ELR (cell line): ENCODE measurements at places on chromosomes 2 and 18.

DNA sequence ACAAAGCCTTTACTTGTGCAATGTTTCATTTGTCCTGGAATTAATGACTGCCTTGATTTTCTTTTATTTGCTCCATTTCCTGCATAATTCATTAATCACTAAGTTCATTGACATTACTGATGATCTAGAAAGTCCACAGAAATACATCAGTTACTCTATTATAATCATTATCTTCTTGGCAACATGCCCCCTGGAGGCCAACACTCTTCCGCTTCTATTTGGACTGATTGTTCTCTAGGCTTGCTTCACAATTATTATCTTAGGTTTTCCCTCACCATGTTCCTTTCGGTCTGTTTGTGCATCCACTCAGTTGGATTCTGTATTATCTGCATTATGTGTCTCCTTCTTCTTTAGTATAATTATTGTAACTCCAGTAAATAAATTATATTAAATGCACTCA, 461.0 kb upstream of the CDH2 start:
- DNase-seq = peak; percentile 11

- no peak for DNase-seq
These were observed 3.4 kb downstream of the RPS27A start for GRCh38 chr2:55235724-55236538.

DNA sequence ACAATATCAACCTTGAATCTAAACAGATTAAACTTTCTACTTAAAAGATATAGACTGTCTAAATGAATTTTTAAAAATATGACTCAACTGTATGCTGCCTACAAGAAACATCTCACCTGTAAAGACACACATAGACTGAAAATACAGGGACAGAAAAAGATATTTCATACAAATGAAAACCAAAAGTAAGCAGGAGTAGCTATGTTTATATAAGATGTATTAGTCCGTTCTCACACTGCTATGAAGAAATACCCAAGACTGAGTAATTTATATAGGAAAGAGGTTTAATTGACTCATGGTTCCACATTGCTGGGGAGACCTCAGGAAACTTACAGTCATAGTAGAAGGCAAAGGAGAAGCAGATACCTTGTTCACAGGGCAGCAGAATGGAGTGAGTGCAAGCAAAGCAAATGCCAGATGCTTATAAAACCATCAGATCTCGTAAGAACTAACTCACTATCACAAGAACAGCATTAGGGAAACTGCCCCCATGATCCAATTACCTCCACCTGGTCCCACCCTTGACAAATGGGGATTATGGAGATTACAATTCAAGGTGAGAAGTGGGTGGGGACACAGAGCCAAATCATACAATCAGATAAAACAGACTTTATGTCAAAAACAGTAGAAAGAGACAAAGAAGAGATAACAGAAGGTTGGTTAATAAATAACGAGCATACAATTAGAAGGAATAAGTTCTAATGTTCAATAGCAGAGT, 214.4 kb upstream of the SLC39A10 start:
- DNase-seq = peak; percentile 14

GRCh38 chr2:32632089-32632488, 4.2 kb downstream of the TTC27 start:
- DNase-seq = peak; percentile 66

GRCh38 chr2:233233618-233234230, 17.7 kb upstream of the ATG16L1 start:
- DNase-seq = no peak

GRCh38 chr2:33484042-33484621, 7.7 kb downstream of the RASGRP3 start:
- DNase-seq = no peak

DNA sequence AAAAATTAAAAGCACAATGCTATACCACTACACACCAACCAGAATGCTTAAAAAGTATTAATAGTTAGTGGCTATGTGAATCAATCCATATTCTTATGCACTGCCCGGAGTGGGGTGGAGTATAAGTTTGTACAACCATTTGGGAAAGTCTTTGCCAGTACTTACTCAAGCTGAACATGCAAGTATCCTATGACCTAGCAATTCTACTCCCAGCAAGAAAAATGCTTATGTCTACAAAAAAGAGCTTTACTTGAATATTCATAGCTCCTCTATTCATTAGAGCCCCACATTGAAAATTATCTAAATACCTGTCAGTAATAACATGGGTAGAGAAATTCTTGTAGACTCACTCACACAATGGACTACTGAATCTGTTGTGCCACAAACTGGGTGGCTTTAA, 21.4 kb upstream of the CNOT11 start:
- DNase-seq = no peak

GRCh38 chr2:191885650-191886049, 38.8 kb upstream of the CAVIN2 start:
- DNase-seq = no peak

DNA sequence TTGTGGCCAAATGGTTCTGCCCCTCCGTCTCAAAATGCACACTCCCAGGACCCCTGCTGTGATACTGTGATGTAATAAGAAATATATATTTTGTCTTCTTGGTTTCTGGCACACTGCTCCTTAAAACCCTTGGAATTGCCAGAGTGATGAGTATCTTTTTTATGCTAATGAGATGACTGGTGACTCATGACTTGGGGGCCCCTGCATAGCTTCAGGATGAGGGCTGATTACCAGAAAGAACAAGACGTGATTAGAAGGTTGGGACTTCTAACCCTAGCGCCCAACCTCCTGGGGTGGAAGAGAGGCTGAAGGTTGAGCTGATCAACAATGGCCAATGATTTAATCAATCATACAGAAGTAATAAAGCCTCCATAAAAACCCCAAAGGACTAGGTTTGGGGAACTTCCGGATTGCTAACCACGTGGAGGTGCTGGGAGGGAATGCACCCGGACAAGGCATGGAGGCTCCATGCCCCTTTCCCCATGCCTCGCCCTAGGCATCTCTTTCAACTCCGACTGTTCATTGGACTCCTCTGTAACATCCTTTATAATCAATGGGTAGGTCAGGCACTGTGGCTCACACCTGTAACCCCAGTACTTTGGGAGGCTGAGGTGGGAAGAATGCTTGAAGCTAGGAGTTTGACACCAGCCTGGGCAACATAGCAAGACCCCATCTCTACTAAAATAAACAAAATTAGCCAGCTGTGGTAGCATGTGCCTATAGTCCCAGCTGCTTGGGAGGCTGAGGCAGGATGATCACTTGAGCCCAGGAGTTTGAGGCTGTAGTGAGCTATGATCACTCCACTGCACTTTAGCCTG, 89.1 kb downstream of the HS1BP3 start:
- peak; percentile 89 for DNase-seq

DNA sequence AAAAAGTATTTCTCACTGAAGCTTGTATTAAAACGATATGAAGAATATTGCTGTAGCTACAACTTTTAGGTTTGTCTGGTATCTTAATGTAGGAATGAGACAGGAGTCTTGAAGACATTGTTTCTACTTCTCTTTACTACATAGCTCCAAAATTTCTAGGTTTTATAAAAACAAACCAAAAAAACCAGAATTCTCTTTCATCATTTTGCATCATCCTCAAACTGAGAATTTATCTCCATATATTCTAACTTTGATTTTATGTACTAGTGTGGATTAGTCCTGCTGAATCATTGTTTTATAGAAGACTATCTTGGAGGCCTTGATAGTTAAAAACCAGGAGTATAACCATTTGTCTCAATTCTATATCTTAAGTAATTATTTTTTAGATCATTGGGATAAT, 100.2 kb downstream of the ICA1L start:
- DNase-seq = no peak

DNA sequence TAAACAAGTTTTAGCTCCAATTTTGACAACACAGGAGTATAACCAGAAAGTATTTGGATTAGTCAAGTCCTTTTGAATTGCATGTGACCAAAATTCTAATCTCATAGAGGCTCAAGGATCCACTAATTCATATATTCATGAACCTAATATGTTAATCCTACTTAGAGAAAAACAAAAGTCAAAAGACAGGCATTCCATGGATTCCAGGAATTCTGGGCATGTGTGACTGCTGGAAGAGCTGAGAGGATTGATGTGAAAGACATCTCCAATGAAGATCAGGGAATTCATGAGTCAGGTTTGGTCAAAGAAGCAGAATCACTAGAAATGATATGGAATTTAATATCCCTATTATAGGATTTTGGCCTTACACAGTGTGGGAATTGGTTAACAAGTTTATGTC, 1494.6 kb upstream of the DDX18 start:
- no peak for DNase-seq

DNA sequence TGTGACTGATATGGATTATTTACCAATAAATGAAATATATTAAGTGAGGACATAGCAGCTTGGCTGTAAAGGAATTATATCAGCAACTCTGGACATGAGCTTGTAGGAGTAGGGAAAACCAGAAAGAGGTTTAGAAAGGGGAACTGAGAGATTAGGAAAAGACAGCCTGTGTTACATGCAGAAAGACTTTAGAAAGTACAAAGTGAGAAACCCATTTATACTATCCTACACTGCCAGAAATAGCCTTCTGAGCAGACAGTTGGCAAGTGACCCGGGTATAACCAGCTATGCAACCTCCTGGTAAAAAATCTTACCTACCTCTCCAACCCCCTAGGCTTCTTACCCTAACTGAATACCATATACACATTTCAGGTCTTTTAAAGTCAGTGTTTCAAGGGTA, 134.1 kb downstream of the ANKRD44 start:
- DNase-seq = no peak

DNA sequence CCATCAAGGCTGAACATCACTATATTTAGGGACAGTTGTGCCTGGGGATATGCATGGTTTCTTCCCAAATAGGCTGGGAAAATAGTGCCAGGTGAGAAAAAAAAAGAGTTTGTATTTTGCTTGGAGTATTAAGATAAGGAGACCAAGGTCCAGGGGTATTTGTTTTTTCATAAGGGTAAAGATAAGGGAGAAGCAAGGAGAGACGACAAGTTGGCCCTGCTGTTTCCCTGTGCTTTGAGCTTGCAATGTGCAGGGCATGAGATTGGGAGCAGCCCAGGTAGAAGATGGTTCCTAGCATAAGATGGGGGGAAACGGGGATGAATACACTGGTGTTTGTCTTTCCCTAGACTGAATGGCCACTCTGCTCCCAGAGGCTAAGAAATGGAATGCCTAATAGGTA, 8.8 kb upstream of the GPR39 start:
- no peak for DNase-seq

DNA sequence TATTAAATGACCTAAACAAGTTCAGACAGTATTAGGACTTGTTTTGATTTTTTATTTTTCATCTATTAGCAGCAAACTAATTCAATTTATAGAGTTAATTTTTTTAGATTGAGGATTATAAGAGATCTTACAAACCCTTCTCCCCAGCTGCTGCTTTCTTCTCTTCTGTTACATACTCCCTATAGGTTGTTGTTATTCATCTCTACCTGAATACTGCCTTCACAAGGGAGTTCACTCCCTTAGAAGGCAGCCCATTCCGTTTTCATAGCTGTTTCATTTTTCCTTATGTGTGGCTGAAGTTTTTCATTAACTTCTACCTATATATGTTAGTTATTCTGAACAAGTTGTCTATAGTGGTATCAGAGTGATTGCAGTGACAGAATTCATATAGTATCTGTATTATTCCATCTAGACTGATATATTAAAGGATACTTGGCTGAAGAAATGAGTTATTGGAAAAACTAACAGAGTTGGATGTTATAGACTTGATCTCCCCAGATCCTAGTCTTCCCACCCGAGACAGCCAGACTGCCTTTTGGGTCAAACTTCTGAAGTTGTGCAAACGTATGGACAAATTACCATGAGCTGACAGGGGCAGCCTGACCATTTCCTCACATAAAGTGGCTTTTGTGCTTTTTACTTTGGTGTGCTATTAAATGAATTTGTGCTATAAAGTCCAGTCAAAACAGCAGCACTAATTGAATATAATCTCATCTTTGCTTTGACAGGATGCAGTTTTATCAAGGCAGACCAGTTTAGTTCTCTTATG, 8.7 kb downstream of the GLS start:
- no peak for DNase-seq

DNA sequence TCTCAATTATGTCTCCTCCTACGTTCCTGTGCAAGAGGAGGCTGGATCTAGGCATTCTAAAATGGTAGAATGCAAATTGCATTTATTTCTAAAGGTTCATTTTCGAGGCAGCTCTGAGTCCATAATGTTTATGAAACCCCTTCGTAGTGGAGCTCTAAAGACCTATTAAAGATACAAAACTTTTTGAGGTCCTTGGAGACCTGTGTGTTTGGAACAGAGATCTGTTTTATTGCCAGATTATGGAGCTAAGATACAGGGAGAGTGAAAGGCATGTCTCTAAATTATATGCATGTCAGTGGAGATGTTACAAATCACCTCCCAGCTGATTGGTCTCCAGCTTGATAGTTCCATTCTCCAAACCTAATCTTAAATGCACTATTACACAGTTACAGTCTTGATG, 335.8 kb downstream of the GULP1 start:
- DNase-seq = no peak

DNA sequence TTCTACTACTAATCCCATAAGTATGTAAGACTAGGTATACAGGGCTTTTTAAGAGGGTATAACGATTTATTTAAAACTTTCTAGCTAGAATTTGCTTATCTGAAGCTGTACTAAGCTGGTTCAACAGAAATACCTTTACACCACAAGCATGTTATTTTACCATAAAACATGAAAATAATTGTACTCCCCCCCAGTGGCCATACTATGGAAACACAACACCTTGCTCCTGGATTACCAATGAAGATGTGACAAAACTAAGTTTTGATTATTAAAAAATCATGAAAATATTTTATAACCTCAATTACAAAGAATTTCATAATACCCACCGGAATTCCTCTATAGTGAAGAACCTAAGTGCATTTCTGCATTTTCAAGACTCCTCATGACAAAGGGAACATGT, 27.3 kb downstream of the LPIN2 start:
- DNase-seq = peak; percentile 67

DNA sequence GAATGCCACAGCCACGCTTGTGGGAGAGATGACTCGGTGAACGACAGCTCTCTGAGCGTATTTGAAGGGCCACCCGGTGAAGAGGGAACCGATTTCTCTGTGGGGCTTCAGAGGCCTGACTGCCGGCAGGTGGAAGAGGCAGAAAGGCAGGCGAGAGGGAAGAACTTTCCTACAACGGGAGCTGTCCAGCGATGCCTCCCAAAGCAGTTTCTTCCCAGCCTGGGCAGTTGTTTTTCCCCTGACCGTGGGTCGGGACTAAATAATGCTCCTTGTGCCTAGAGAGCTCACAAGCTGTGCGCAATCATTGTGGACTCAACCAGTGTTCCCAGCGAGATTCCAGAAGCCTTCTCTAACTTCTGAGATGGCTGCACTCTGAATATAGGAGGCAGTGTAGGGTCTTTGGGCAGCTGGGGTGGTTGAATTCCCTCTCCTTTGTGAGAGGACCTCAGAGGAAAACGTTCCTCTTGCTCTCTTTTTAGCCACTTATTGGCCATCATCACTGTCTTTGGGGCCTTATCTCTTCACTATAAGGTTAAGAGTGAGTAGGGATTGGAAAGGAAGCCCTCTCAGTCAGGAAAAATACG, 710 bp downstream of the SEC11C start:
- DNase-seq = peak; percentile 56

DNA sequence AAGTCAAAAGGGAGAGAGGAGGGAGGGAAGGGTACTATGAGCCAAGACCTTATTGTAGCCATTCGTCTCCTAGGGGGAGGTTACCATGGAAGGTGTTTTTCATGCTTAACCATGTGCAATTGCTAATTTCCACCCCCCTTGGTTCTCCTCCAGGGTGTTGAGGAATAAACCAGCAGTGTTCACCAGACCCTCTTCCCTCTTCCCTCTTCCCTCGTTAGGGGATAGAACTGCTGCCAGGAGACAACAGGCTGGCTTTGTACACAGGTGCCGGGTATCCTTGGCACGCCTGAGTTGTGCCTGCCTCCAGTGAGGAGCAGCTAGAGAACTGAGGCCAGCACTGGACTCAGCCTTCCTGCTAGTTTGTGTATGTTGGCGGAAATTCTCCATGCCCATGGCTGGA, 41.1 kb upstream of the ARL5A start:
- no peak for DNase-seq
